ENCODE measurements at places on chromosomes 13 and 19. TPM values are rescaled to one million over a fixed set of nuclear protein-coding genes. Genes with fewer than 3 reads are reported as not detected.
A peak's percentile ranks its signal among the peaks of the same experiment; 100 is the strongest.

Gene SYNE4
- 0.20 TPM for total RNA-seq

Gene DAZAP1
- 138 TPM for total RNA-seq

Gene PDX1
- total RNA-seq, result not detected

Gene KASH5
- total RNA-seq, result not detected

Gene ANO8
- 2.7 TPM for total RNA-seq

Gene ZNF626
- 13.5 TPM for total RNA-seq

- no peak for DNase-seq
Observed at GRCh38 chr13:30097701-30098100, 209.7 kb downstream of the KATNAL1 start.

- no peak for DNase-seq
Observed at GRCh38 chr19:3054265-3054971, 7.9 kb downstream of the TLE5 start.

Gene NAPSA
- 0.08 TPM for total RNA-seq

DNA sequence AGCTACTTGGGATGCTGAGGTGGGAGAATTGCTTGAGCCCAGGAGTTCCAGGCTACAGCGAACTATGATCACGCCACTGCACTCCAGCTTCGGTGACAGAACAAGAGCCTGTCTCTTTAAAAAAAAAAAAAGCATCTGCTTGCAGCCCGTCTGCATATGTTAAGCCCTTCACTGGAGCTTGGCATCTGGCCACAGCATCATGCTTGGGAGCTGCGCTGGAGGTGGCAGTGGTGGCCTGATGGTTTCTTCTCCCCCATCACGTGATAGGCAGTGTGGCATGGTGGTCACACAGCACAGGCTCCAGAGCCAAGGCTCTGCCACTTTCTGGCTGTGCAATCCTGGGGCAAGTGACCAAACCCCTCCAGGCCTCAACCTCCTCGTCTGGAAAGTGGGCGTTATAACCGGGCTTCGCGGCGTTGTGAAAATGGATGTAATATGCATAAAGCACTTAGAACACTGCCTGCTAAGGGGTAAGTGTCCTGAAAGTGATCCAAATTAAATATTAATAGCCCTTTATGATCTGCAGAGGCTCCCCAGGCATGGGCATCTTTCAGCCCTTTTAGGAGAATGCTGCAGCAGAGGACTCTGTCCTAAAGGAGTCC lies 24.4 kb downstream of the MARK4 start:
- DNase-seq, result peak; percentile 55

Gene ALG5
- total RNA-seq, result 41.2 TPM

Gene ZNF442
- 5.4 TPM for total RNA-seq
